ENCODE measurements at places on chromosomes 5 and 9.
A peak's percentile ranks its signal among the peaks of the same experiment; 100 is the strongest.

DNA sequence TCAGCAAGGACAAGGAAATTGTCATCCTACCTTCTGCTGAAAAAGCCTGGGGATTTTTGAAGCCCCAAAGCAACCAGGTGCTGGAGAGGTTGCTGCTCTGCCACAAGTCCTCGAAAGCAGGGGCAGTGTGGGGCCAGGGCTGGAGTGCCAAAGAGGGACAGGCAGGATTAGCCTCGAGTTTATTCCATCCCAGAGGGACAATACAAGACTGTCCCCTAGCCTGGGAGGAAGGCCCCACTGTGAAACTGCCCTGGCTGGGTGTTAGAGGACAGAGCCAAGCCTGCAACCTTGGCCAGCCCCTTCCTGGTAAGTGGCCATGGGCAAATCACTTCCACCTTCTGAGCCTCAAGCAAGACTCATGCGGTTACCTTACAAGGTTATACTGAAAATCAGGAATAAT, 55.1 kb downstream of the WHRN start:
- no peak for DNase-seq

- DNase-seq = no peak
These were observed 95.8 kb upstream of the ADAMTS16 start for GRCh38 chr5:5044247-5044840.

DNA sequence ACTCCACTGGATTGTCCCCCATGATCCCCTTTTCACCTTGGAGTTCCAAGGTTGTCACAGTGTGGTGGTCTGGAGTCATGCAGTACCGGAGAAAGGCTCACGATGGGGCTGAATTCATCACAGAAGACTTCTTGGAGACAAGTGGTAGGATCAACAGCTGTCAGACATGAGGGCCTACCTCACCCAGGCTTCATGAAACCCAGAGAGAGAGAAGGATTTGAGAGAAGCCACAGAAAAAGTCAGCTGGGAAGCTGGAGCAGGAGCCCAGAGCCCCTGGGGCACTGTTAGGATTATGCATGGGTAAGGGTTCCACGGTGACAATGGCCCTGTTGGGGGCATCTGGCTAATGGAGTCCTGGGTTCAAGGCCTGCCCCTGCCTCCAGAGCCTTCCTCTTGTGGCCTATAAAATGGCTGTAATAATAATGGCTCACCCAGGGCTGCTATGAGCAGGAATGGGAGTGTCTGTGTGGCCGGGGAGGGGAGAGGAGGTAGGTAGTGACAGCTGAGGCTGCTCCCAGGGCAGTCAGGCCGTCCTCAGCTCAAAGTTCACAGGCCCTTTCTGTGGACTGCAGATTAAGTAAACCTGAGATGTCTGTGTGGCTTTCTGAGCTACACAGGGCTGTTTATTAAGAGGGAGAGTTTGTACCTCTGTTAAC, 910 bp downstream of the TRIM14 start:
- peak; percentile 33 for DNase-seq

- DNase-seq = no peak
These were observed 8.0 kb upstream of the GFI1B start for GRCh38 chr9:132970324-132971062.

DNA sequence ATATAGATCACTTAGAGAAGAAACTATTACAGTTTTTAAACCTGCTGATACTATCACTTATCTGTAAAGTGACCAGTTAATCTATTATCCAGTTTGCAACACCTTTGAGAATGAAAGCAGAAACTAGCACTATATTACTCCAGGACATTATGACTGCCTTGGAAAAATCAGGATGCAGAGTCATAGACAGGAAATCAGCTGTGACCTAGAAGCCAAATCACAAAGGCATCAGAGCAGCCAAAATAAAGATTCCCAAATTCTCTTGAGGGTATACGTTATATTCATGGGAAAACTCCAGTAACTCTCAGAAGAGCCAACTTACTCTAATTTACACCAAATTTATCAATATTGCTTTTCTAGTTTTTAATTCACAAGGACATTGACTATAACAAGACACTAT, 49.9 kb downstream of the CDO1 start:
- DNase-seq = no peak

DNA sequence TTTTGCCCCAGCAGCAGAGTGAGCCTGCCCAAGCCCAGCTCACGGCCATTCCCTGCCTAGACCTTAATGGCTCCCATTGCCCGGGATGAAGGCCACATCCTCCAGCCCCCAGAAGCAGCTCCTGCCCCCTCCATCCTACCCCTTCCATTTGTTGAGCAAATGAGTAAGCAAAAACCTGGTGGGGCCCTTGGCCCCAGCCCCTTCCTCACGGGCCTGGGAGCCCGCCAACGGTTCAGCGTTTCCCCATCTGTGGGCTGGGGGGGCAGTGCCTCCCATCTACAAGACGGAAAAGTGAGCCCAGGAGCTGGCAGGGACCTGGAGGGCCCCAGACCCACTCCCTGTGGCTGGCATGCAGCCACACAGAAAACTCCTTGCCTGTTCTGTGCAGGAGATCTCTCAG, 4.4 kb downstream of the CCDC187 start:
- DNase-seq = no peak

- no peak for DNase-seq
These were observed 84.4 kb upstream of the KLF9 start for GRCh38 chr9:70498866-70499265.
